SHP77 (cell line): ENCODE measurements at places on chromosomes 1 and 21.
A peak's percentile ranks its signal among the peaks of the same experiment; 100 is the strongest.

DNA sequence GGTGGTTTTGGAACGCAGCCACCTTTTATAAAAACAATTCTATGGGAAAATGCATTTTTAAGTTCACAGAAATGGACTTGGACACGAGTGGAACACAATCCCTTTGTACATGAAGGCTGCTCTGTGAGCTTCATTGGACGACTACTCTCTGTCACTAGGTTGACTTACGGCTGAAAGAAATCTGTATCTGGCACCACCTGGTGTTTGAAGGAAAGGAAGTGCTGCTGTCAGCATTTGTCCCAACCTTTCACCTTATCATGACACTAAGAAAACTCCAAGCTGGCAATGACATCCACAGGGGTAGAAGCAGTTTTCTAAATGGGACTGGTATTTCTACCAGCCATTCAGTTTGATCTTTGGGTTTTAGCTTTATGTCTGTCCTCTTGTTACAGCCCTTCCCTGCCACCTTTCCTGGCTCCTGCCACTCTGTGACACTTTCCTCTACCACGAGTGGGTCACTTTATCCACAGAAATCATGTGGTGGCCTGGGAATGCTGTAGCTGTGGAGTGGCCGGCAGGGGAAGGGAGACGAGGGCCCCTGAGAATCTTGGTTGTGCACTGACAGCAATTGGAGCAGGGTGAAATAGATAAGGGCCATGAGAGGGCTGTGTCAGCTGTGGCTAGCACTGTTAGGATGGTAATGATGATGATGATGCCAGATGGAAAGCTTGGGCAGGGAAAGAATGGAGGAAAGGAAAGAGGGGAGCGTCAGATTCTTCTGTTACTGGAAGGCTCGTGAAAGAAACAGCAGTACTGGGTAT, 85.2 kb downstream of the TBX19 start:
- no peak for DNase-seq

- DNase-seq: no peak
These were observed 92.6 kb upstream of the CASZ1 start for GRCh38 chr1:10888791-10889649.

DNA sequence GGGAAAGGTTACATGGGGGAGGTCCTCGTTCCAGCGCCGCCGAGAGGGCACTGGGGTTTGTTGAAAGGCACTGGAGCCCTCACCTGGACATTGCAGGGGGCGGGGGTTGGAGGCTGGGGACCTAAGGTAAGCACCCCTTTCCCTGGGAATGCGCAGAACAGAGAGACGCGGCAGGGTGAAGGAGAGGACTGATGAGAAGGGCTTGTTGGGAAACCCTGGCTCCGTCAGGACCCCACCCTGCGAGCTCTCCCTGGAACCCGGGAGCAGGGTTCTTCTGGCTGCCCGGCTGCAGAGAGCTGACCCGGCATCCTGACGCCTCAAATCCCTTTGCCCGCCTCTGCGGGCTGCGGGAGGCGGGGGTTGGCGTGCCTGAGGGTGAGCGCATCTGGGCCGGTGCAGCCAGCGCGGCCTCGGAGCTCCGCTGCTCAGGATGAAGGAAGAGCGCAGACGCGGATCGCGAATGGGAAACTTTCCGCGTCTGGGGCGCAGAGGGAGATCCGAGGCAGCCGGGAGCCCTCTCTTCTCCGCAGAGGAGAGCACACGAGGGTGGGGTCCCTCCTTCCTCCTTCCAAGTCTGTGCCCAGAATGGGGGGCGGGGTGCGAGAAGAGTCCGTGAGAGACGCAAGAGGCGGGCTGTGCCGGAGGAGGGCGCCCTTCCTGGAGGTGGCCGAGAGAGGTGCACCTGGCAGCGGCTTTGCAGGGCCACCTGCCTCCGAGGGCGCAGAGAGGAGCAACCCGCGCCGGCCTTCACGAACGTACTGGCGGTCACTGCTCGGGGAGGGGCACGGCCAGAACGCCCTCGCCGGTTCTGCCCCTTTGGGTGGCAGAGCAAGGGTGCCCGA, 2.4 kb downstream of the IGSF21 start:
- peak; percentile 48 for DNase-seq

DNA sequence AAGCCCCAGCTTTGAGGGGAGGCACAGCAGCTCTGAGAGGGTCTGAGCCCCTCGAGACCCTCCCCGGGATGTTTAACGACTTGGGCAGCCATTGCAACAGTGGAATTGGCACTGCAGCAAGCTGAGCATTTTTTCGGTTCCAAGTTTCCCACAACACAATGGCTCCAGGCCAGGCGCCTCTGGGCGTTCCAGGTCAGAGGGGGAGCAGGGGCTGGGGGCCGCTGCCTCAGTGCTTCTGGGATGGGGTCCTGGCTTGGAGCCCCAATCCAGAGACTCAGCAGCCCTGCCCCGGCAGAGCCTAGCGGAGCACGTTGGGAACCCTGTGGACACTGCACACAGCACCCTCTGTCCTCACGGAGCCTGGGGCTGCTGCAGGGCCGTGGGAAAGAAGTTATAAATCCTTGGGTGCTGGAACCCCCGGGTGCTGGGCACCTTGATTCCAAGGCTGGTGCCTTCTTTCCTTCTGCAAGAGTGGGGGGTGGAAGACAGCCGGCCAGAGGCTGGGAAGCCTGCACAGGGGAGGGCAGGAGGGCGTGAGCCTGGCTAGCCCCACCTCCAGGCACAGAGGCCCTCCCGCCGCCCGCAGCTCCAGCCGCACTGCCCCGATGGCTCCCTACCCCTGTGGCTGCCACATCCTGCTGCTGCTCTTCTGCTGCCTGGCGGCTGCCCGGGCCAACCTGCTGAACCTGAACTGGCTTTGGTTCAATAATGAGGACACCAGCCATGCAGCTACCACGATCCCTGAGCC, 50.1 kb downstream of the COL18A1 start:
- no peak for DNase-seq

DNA sequence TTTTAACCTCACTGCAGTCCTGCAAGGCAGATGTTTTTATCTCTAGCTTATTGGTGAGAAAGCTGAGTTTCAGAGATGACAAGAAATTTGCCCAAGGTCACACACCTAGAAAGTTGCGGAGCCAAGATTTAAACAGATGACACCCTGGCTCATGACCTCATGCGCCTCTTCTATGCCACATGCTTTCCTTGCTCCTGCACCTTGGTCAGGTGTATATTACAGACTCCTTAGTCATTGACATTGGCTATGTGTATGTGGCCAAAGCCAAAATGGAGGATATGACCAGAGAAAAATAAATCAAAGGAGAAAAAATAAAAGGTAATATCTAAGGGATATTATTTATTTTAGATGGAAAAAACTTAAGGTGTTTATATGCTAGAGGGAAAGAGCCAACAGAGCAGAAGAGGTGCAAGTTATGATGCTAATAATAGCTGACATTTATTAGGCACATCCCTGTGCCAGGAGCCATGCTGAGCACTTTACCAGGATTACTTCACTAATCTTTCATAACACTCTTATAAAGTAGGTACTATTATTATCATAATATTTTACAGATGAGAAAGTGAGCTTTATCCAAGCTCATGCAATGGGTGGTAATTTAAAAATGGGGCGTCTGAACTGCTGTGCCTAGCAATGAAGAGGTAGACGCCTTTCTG, 13.8 kb upstream of the MYOC start:
- no peak for DNase-seq

DNA sequence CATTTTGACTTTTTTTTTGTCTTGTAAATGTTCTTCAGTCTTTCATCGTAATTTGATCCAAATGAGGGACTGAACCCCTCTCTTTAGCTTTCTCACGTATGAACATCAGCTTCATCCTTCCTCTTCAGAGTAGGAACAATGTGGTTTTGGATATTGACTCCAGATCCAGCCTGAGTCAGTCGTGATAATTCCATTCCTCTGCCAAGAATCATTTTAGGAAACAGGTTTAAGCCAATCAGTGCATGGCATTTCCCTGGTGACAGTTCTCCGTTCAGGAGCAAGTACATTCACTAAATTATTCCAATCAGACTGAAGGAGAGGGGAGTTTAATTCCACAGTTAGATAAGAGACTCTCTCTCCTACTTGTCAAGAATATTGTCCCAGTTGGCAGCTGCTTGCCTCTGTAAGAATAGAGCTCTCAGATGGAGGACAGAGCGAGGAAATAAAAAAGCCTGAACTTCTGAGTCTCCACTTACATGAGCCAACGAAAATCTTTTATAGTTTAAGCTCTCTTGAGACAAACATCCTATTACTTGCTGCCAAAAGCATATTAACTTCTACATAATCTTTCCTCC, 18.6 kb downstream of the RHOU start:
- DNase-seq: no peak

DNA sequence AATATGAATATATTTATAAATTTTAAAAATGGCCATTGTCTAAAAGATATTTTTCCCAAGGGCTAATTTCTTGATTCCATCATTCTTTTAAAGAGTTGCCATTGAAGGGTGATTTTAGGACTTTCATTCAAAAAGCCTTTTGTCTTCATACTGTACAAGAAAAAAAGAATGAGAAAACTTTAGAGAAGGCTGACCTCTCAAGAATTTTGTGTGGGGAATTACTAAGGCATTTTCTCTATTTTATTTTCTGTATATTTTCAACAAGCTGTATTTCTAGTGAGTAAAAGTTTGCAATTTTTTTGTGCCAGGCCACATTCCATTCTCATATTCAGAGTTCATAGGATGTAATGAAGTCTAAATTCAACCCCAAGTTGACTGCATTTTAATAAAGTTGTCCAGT, 49.3 kb downstream of the IVNS1ABP start:
- DNase-seq: no peak

DNA sequence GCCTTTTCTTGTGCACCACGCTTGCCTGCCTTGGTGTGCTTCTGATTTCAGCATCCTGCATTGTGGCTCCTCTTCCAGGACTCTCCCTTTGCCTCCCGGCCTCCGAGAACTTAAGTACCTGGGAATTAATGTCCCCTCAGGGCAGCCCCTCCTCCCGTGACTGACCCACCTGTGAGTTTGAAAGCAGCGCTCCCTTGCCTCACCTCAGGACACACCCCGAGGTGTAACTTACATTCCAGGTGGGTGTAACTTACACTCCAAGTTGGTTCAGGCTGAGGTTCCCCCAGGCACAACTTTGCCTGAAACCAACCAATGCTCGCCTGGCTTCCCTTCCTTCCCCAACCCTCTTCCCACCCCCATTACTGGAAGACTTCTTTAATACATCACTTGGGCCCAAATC, 161.4 kb downstream of the KAZN start:
- no peak for DNase-seq

- DNase-seq: no peak
These were observed 2.5 kb downstream of the SLAMF6 start for GRCh38 chr1:160520582-160520981.

GRCh38 chr1:25008192-25008485, 78.1 kb upstream of the RUNX3 start:
- DNase-seq: no peak

GRCh38 chr1:85660541-85660940, 47.7 kb downstream of the ZNHIT6 start:
- no peak for DNase-seq

DNA sequence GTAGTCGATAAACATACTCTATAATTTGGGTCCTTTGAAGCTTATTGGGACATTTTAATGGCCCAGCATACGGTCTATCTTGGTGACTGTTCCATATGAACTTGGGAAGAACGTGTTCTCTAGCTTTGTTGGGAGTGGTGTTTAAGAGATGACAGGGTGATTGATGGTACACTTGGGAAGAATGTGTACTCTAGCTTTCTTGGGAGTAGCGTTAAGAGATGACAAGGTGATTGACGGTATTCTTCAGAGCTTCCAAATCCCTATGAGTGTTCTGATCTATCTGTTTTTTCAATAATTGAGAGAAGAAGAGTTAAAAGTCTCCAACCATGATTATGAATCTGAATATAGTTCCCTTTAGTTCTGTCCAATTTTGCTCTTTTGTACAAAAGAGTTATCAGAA, 9.4 kb downstream of the NPHP4 start:
- DNase-seq: no peak

GRCh38 chr1:216836316-216836715, 113.1 kb upstream of the ESRRG start:
- DNase-seq: no peak

- DNase-seq: no peak
These were observed 104.0 kb downstream of the CDC7 start for GRCh38 chr1:91604632-91605031.

GRCh38 chr1:109181807-109182163, 31.9 kb upstream of the SARS1 start:
- no peak for DNase-seq

DNA sequence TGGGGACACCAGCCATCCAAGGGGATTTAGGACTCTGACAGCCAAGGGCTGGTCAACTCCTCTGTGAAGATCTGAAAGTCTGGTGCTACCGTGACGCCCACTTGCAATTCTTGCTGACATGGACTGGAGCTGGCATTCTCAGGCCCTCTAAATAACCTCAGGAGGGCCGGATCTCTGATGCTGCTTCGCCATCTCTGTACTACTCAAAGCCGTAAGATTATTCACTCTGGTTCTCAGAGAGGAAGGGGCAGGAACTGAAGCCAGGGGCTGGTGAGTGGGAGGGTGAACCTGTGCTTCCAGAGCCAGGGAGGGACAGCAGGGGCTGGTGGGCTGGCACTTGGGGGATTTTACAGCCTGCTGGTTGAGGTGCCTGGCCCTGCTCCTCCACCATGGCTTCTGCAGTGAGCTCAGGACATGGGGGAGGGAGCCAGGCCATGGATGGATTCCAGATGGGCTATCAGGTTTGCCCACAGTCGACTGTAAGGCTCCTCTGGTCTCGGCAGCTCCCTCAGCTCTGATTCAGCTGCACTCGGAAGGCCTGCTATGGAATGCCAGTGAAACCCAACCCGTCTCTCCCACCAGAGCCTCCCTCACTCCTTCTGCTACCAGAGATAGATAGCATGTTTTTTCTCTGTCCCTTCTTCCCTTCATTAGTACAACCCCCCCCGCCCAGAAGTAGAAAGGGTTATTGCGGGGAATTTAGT, 84.5 kb downstream of the PLXNA2 start:
- no peak for DNase-seq

DNA sequence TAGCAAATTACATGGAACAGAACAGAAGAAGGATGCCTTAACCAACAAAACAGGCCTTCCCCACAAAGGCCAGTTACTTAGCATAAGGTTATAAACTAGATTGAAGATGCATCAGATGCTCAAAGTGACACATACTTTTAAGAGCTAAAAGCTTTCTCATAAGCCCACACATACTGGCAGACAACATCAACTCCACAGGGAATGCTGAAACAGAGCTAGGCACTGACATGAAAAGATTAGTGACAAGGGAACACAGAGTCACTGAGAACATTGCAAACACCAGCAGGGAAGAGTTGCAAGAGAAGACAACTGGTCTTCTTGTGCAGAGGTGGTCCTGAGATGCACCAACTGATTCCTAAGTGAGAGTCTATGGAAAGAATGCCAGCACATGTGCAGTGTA, 6.9 kb downstream of the TTC13 start:
- no peak for DNase-seq

DNA sequence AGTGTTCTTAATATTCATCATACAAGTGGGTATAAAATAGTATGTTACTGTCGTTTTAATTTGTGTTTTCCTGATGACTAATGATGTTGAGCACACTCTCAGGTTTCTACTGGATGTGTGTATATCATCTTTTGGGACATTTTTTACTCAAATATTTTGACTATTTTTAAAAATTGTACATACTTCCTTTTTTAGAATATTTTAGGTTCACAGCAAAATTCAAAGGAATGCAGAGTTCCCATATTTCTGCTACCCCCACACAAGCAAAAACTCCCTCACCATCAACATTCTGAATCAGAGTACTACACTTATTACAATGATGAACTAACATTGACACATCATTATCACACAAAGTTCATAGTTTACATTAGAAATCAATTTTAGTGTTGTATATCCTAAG, 114.5 kb downstream of the DPYD start:
- DNase-seq: no peak

- DNase-seq: peak; percentile 90
These were observed 29.7 kb downstream of the ACP6 start for GRCh38 chr1:147640553-147641165.
